ENCODE measurements at places on chromosomes 6 and 20. TPM values are rescaled to one million over a fixed set of nuclear protein-coding genes. Genes with fewer than 3 reads are reported as not detected.

PLEKHG1 gene
- 34.2 TPM for polyA plus RNA-seq

EYA2 gene
- 2.1 TPM for polyA plus RNA-seq

FAM83B gene
- polyA plus RNA-seq = 3.4 TPM

BPIFB4 gene
- polyA plus RNA-seq = not detected

FAM184A gene
- 120 TPM for polyA plus RNA-seq

TFAP2A gene
- 0.17 TPM for polyA plus RNA-seq

TSBP1 gene
- polyA plus RNA-seq = not detected

CLDN20 gene
- 3.5 TPM for polyA plus RNA-seq

PRND gene
- 15.4 TPM for polyA plus RNA-seq

TNF gene
- 0.63 TPM for polyA plus RNA-seq

HLA-DQB1 gene
- 4.3 TPM for polyA plus RNA-seq

LTA gene
- 0.44 TPM for polyA plus RNA-seq

PDE7B gene
- polyA plus RNA-seq = 3.7 TPM

PRSS35 gene
- polyA plus RNA-seq = 48.1 TPM

CEP43 gene
- 50.3 TPM for polyA plus RNA-seq

HUS1B gene
- 0.50 TPM for polyA plus RNA-seq

OOEP gene
- 0.21 TPM for polyA plus RNA-seq

FERMT1 gene
- 4.5 TPM for polyA plus RNA-seq

CNBD2 gene
- polyA plus RNA-seq = 0.44 TPM

OVOL2 gene
- 10.5 TPM for polyA plus RNA-seq

MYT1 gene
- 0.26 TPM for polyA plus RNA-seq

E2F3 gene
- 14.2 TPM for polyA plus RNA-seq

ZSCAN31 gene
- polyA plus RNA-seq = 10.2 TPM

CPXM1 gene
- 79.5 TPM for polyA plus RNA-seq

RNF182 gene
- polyA plus RNA-seq = 5.2 TPM

SLC25A27 gene
- polyA plus RNA-seq = 95.4 TPM

CLIC5 gene
- polyA plus RNA-seq = 8.8 TPM

RAET1E gene
- 0.51 TPM for polyA plus RNA-seq
